ENCODE measurements at places on chromosomes 7 and 10.

- peak; percentile 18 for DNase-seq
Observed at GRCh38 chr10:21372651-21373410, 152.7 kb downstream of the SKIDA1 start.

GRCh38 chr7:133633055-133633454, 380.2 kb downstream of the EXOC4 start:
- DNase-seq, result no peak

DNA sequence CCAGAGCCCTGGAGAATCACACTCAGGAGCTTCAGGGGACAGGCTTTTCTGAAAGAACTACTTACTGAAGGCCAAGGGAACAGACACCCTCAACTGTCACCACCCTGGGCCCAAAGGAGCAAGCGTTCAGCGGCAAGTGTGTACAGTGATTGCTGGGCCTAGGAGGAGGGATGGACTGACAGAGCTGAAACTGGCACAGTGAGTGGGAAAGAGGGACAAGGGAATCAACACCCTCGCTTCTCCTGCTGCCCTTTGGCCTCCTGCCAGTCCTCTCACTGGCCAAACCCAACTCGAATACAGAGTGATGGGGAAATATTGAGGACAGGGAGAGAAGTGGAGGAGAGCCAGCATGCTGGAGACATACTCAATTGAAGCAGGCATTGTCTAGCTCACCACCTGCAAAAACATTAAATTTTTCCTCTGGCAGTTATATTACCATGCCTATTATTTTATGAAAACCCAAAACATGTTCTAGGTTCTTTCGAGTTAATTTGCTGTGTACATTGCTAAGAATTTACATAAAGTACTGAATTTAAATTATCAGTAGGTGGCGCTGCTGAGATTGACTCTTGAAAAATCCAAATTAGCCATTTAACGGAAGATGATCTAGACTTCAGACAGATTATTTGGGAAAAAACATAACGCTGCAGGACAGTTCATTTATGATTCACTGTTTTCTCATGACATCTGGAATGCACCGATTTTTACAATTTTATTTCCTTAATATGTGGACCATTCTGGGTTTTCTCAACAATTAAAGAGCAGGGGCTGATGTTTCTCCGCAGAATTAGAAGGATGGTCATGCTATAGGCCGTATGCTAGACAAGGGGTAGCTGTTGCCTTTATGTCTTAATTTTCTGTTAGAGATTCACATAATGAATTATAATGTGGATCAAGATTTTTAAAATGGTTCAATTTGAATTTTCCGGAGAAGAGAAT, 14.7 kb upstream of the TMEM236 start:
- no peak for DNase-seq

DNA sequence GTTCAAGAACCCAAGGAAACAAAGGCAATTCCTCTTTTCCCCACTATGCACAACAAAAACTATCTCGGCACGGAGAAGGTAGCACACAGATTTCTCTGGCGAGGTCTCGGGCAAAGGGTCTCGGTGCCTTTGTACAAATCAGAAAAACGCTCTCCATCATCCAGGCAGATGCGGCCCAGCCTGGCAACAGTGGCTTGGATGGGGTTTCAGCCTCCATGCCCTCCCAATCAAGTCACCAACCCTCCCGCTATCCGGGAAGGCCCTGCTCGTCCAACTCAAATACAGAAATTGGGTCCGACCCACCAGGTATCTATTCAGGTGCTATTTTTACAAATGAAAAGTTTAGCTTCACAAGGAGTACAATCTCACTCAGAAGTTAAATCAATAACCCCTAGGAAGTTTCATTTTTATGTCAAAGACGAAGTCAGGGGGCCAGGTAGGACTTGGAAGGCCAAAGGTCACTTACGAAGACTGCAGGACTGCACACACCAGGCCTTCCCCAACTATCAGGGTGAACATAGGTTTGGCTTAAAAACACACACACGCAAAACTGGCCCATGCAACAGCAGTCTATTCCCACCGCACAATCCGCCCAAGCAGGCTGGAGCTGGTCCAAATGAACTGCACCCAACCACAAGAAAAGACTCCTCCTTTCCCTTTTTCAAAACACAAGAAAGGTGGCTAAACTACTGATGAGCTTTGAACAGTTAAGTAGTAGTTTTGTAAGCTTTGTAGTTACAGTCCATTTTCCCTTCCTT, 43.0 kb downstream of the GNA12 start:
- DNase-seq, result no peak
